ENCODE measurements at places on chromosomes 2 and 18.
A peak's percentile ranks its signal among the peaks of the same experiment; 100 is the strongest.

- DNase-seq = no peak
Measured at GRCh38 chr2:154032220-154032619, 160.5 kb downstream of the GALNT13 start.

GRCh38 chr18:33596178-33596854 is 18.3 kb downstream of the ASXL3 start:
- DNase-seq = no peak

DNA sequence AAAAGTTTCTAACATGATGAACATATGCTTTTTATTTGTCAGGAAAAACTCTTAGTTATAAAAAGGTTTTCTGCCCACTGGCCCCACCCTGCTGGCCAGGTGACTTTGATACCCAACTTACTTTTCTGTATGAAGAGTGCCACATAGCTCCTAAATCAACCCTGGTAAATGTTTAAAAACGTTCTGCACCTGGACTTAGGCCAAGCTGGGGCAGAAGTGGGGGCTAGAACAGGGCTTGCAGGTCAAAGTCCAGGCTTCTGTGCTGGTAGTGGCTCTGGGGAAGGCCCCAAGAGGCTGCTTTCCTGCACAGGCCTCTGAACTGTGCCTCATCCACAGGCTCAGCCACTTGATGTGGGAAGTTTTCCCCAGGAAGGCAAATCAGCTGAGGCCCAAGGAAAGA is 171.7 kb downstream of the ANKRD30B start:
- DNase-seq = no peak

DNA sequence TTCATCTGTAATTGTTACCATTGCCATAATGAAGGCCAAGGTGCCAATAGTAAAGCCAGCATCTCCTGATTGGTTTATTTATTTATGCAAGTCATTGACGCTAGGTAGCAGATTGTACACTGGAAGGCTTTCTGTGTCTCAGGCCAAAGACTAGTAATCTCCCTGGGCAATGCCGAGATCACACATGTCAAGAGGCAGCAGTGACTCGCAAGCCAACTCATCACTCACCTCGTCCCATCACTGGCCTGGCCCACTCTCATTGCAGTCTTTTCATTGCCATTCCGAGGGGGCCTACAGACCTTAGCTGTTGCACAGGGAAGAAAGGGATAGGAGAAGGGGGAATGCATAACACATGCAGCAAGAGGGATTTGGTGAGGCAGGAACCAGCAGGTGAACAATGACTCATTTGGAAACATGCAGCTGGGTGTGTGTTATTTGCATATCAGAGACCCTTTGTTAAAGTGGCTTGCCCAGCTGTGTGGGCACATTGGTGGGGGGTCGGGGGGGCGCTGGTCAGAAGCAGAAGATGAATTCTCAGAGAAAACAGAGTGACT is 448.7 kb upstream of the HNRNPA3 start:
- no peak for DNase-seq

DNA sequence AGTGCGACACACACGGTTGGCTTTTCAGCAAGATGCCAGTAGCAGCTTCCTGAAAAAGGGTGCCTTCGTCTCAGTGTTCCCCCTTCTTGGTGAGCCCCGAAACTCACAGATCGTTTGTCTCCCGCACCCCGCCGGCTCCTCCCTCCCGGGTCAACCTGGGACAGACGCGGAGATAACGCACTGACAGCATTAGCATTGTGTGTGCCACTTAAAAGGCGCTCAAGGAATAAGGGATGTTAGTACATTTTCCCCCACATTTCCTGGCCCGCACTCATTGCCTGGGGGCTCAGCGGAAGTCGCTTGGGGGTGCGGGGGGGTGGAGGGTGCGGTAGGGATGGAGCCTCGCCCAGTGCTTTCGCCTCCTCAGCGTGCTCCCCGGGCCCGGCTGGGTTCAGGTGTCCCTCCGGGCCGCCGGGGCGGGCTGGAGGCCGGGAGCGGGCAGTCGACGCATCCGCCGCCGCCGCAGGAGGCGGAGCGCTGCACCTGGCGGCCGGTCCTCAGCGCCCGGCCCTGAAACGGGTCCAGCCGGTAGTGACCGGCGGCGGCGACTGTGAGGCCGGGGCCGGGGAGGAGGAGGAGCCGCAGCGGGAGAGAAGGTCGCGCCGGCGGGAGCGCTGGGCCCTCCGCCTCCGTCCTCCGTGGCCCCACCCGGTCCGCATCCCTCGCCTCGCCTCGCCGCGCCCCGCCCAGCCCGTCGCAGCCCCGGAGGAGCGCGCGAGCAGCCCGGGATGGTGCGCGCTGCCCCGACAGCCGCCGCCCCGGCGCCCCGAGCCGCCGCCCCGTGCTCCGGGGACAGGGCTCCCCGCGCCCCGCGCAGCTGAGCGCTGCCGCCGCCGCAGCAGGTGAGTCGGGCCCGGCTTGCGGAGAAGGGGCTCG is at the start of gene MFSD6:
Gene MFSD6, plus strand, starts transcription at position 694 of the 876 bp plus-strand sequence. CDS start 27,675 bp downstream, outside the sequence.
- no peak for DNase-seq

GRCh38 chr2:234324116-234324515 is 172.8 kb downstream of the ARL4C start:
- DNase-seq = no peak

- DNase-seq = no peak
Measured at GRCh38 chr18:8249811-8250210, 359.4 kb upstream of the RAB12 start.

GRCh38 chr2:205800773-205801172 is 118.5 kb downstream of the NRP2 start:
- DNase-seq = no peak

- DNase-seq = peak; percentile 55
Measured at GRCh38 chr18:76565238-76566173, 70.5 kb upstream of the ZNF516 start.

DNA sequence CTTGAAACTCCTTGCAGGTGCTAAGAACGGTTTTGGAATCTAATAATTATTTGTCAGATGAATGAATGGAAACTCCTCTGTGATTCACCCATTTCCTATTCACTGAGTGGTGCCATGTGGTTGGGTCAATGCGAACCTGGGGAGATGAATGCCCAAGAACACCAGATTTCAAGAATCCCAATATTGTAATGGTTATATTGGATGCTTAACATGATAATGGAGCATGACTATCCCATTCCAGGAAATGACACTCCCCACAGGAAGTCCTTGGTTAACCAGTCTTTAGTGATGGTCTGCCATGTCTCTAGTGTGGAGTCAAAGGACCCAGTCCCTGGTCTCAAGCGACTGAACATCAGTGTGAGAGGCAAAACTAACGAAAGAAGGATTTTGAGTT is 67.9 kb upstream of the ST3GAL5 start:
- DNase-seq = no peak

GRCh38 chr2:191773136-191773535 is 73.8 kb downstream of the CAVIN2 start:
- DNase-seq = no peak

DNA sequence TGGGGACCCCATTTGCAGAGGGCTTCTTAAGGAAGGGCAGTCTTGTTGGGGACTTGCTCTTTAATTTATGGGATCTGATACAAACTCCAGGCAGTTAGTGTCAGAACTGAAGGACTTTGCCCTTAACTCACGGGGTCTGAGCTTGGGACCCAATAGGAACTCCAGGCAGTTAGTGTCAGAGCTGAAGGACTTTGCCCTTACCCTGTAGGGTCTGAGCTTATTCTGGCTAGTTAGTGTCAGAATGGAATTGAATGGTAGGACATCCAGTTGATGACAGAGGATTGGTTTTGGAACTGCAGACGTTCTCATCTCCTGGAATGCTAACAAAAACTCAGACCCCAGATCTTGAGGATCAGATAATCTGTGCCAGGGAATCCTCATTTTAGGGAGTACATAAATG is 256.9 kb upstream of the COPS8 start:
- DNase-seq = no peak

DNA sequence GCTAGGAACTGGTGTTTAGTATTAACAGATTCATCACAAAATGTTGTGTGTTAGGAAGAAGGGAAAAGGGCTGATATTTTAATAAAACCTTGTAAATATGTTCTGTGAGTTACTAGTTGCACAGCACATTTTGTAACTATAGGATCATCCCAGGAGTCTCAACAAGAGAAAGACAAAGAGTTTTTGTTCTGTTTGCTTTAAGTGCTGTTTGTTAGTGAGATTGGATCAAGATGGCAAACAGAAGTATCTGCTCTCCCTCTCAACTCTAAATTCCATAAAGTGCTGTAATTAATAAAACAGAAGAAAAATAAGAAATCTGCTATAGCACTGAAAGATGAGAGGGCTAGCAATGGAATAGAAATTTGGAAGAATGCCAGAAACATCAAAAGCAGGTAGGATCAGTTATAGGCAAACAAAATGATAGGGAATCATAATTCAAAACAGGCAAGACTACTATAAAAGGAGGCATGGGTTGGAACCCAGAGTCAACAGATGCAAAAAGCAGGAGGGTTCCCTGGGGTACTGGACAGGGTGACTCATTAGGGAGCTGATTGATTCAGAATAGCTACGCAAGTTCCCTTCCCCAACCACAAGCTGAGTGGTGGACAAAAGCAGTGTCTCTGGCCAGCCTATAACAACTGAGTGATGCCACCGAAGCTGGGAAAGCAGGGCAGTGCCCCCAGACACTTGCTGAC is 75.8 kb downstream of the DYNC1I2 start:
- no peak for DNase-seq

DNA sequence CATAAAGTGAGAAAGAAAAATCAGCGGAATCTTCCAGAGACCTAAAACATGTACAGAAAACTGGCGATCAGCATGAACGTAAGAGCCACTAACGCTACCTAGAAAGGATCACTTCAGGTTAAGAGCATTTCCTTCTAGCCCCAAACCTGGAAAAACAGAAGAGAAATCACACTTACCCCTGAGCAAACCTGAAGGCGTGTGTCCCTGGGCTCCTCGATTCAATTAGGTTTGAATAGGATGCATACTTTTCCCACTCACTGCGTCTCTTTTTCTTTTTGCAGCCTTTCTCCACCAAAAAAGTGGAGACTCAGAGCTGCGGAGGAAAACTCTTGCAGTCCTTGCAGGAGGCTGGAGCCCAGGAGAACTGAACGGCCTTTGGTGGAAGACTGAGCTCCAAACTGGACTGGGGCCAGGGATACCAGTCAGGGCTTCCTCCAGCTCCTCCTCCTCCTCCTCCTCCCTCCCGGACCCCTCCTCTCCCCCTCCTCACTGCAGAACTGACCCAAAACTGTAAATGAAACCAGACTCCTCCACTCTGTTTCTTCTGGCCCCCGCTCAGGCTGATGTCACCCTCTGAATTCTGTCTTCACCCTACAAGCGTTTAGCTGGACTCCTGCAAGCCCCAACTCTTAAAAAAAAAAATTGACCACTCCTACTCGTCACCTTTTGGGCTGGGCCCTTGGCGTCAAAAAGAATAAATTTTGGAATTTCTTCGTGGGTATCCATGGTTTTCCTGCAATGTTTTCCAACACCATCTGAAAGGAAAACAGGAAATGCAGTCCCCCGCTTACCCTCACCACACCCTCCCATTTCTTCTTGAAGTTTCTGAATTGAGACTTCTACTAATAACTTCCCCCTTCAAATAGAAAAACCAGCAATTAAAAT is at the start of gene COL6A3:
Gene COL6A3, minus strand, starts transcription at position 388 of the 885 bp plus-strand sequence. CDS start 17,347 bp downstream, outside the sequence.
- DNase-seq = no peak

GRCh38 chr2:66571918-66572317 is 137.0 kb downstream of the MEIS1 start:
- DNase-seq = no peak

GRCh38 chr2:39469807-39470206 is 32.7 kb upstream of the MAP4K3 start:
- DNase-seq = no peak

- peak; percentile 29 for DNase-seq
Measured at GRCh38 chr2:113282747-113283533, 4.2 kb upstream of the PAX8 start.

DNA sequence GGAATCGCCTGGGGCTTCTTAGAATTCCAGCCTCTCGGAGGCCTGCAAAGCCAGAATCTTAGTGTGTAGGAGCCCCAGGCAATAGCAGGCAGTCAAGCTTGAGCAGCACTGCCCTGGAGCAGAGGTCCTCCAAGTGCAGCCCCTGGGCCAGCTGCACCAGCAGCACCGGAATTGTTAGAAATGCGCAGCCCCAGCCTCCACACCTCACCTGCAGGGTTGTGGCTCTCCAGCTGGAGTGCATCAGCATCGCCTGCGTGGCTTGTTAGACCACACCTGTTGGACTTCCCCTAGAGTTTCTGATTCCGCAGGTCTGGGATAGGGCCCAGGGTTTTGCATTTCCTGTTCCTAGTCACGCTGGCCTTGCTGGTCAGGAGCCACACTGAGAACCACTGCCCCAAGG is 100.3 kb downstream of the ASAP2 start:
- DNase-seq = no peak

GRCh38 chr2:215530191-215530968 is 94.5 kb upstream of the FN1 start:
- DNase-seq = peak; percentile 56

- no peak for DNase-seq
Measured at GRCh38 chr2:187581125-187581896, 27.1 kb upstream of the TFPI start.

DNA sequence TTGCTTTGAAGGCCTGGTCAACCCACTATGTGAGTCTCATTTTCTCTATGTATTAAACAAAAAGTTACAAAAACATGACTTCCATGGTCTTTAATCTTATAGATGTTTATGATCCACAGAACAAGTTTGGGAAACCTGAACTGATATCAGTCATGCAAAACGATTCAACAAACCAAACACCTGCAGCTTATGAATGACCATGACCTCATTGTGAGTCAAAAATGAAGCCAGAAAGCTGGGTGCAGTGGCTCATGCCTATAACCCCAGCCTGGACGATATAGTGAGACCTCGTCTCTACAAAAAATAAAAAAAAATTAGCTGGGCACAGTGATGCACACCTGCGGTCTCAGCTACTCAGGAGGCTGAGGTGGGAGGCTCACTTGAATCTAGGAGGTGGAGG is 270.4 kb upstream of the CCDC68 start:
- no peak for DNase-seq

- DNase-seq = peak; percentile 14
Measured at GRCh38 chr2:204078003-204078698, 141.6 kb downstream of the ICOS start.

- DNase-seq = no peak
Measured at GRCh38 chr2:203772456-203773165, 66.2 kb downstream of the CD28 start.

- no peak for DNase-seq
Measured at GRCh38 chr2:60641811-60642788, 88.6 kb upstream of the BCL11A start.

- no peak for DNase-seq
Measured at GRCh38 chr2:157178874-157179273, 78.6 kb upstream of the GALNT5 start.

Measured in epithelial cell of prostate (primary cell).